ENCODE measurements at places on chromosomes 13 and 19.

- no peak for DNase-seq
Measured at GRCh38 chr13:74921326-74921725, 560.6 kb downstream of the TBC1D4 start.

GRCh38 chr13:39779337-39780265 is 124.1 kb downstream of the COG6 start:
- no peak for DNase-seq

- DNase-seq = no peak
Measured at GRCh38 chr13:35478271-35479037, 2.0 kb upstream of the MAB21L1 start.

- no peak for DNase-seq
Measured at GRCh38 chr13:46620471-46620870, 67.5 kb downstream of the LRCH1 start.

DNA sequence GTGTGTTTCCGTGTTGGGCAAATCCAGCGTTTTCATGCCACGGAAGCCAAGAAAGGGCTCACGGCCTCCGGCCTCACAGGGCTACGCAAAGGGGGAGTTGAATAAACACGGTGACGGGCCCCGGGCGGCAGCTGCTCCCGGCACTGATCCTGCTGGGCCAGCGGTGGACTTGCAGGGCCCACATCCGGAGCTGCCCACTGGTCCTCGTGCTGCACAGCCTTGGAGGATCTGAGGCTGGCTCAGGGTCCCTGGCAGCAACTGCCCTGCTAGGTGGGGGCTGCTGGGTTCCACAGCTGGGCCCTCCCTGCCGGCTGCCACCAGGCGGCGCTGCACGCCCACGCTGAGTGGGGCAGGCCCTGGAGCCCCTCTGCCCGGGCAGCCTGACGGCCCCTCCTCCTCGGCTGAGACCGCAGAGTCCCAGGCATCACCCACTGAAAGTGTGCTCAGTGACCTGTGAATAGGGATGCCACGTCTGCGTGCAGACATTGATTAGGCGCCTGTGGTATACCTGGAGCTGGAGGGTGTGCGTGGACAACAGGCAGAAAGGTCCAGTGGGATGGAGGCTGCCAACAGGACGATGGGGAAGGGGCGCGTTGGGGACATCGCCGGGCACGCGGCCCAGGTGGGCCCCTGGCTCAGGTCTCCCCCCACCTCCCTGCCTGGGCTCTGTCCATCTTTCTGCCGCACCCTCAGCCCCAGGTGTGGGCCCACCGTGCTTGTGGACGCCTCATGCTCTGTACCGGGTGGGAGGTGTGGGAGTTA is 5.3 kb upstream of the HCN2 start:
- DNase-seq = peak; percentile 68

DNA sequence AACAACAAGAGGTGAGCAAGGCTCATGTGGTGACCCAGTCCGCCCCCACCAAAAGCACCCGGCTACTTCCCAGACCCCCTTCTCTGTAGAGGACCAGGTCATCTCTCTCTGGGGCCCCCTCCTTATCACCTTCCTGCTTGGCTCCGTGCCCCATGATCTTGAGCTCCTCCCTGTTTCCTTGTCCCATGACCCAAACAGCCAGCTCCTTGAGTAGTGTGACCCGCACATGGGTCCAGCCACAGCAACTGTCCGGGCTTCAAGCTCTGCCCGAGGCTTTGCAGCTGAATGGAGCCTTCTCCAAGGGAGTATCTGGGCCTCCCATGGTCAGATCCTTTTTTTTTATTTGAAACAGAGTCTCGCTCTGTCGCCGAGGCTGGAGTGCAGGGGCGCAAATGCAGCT is 61.8 kb downstream of the MYO9B start:
- DNase-seq = no peak

DNA sequence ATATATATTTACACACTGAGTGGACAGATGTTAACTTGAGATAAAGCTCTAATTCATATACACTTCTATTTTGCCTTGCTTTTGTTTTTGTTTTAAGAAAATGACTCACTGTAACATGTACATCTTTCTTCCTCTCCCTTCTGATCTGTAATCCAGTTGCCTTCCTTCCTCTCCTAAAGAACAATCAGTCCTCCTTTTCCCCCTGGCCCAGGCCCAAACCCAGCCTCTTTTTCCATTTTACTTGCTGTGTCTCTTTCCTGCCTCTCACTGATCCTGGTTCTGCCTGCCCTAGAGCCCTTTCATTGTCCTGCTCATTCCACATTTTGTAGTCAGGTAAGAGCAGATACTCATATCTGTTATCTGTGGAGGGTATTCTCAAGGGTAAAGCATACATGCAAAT is 50.8 kb downstream of the ZAR1L start:
- DNase-seq = no peak

DNA sequence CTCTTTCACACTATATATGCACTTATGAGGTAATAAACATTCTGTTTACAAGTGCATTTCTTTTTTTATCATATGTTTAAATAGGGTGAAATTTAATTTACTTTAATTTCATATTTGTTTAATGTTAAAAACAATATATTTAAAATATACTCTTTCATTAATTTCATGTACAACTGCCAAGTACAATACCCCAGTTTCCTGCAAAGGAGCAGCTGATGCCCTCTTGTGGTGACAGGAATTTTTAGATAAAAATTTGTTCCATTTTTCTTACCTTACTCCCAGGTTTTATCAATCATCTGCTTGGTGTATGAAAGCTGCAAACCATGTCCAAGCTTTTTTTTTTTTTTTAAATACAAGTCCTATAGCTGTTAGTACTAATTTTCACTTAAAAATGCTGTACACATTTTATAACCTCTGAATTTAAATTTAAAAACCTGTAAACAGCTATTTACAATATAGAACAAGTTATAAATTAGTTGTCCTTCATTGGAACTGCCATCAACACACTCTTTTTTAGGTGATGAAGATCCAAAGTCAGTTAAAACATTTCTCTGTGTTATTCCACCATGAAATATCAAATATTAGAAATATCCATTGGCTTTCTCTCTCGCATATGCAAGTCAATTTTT is 4.9 kb downstream of the PCDH20 start:
- DNase-seq = no peak

DNA sequence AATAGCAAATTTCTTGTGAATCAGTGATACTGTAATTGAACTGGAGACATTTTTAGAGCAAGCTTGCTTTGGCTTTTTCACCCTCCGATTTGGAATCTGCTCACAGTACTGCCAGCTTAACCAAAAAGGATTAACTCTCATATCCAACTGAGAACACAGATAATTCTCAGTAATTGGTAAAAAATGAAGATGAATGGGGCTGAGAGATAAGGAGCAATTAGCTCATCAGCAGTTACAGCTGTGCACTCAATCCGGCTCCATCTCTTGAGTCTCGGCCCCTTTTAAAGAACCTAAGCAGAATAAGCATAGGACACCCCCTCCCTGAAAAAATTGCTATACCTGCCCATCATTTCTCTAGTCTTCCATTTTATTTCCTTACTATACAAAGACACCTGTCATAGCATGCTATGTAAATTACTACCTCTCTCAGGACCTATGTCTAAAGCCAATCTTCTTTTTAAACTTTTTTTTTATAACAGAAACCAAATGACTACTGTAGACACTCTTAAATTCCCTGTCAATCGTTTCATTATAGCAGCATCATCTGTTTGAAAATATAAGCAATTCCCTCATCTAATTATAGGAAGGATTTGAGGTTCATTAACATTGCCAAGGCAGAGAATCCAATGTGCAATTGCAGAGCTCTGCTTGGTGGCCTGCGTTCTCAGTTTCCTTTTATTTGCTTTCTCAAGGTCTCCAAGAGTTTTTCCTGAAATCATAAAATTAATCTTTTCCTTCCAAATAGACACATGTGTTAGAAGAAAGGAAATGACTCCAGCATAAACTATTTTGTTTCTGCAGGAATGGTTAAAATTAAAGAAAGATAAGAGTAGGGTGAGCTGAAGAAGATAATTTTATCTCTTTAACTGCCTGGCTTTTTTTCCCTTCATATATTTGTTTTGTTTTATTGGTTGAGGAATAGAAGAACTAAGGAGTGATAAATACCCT is 242.1 kb downstream of the DACH1 start:
- no peak for DNase-seq

DNA sequence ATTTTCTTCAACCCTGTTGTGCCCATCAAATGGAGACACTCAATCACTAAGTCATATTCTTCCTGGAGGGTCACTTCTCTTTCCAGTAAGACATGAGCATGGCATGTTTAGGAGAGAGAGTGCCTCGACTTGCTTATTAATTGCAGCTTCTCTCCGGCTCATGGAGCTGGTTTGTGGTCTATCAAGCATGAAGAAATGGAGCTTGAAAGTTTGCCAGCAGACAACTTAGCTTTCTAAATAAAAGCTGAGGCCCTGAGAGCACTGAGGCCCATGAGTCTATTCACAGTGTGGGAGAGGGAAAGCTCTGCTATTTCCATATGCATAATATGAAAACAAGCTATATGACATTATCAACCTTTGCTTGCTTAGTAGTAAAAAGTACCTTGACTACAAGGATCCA is 378.5 kb downstream of the FGF9 start:
- DNase-seq = no peak

DNA sequence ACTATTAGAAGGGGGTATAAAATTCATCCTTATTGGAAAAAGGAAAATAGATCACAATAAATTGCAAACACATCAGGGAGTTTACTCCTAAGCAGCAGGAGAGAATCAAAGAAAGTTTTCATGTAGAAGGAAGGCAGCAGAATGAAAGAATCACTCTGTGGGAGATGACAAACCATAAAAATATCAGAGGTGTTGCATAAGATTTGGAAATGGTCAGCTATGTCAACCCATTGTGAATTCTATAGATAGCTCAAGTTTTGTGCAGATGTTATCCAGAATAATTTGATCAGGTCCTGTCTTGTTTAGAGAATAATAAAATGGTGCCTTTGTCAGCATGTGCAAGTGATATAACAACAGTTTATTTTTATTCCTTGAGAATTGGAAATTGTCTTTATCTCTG is 622.4 kb downstream of the DCT start:
- DNase-seq = no peak

GRCh38 chr13:110698689-110699088 is 7.2 kb downstream of the CARS2 start:
- DNase-seq = no peak

- DNase-seq = no peak
Measured at GRCh38 chr13:109723046-109723445, 63.3 kb downstream of the IRS2 start.

DNA sequence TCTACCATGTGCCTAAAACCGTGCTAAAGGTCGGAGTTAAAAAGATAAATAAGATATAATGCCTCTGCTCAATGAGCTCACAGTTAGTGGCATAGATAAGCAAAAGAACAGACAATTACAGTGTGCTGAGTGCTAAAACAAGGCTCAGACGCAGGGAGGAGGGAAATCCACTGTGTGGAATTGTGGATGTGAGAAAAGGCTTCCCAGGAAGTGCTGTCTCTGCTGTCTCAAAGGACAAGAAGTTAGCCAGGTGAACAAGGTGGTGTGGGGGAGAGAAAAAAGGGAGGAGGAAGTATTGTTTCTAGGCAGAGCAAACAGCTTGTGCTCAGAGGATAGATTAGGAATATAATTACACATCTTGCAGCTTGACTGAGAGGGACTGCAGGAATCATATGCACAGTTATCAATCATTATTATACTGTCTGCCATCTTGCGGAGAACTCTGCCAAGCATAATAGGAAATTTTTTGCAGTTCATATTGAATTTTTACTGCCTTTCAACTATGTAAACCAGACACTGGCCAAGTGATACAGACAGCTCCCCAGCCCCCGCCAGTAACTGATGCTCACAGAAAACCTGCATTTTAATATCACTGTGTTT is 9.3 kb downstream of the C13orf42 start:
- DNase-seq = no peak

GRCh38 chr13:53382008-53382407 is 353.4 kb downstream of the OLFM4 start:
- DNase-seq = no peak

DNA sequence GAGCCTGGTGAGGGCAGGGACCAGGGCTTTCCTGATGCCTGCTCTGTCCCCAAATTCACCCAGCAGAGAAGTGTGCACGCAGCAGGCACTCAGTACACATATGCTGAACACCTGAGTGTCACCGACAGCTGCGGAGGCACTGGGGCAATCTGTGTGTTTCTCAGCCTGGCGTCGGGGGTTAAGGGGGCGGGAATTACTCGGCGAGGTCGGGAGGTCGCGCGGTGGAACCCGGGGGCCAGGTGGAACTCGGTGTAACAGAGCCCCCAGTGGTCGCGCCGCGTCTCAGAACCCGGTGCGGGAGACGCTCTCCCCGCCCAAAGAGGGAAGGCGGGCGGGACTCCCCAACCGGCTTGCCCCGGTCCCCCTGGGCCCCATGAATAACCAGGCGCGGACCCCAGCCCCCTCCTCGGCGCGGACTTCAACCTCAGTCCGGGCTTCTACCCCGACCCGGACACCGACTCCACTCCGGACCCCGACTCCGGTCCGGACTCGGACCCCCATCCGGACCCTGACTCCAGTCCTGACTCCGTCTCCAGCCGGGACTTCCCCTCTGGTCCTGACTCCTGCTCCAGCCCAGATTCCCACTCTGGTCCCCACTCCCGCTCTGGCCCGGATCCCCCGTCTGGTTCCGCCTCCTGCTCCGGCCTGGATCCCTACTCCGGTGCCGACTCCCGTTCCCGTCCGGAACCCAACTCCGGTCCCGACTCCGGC is at the start of gene SELENOV:
TSS of gene SELENOV (plus strand) at position 300 of the 711 bp plus-strand sequence. CDS start at position 374, 74 bp downstream.
- DNase-seq = no peak

DNA sequence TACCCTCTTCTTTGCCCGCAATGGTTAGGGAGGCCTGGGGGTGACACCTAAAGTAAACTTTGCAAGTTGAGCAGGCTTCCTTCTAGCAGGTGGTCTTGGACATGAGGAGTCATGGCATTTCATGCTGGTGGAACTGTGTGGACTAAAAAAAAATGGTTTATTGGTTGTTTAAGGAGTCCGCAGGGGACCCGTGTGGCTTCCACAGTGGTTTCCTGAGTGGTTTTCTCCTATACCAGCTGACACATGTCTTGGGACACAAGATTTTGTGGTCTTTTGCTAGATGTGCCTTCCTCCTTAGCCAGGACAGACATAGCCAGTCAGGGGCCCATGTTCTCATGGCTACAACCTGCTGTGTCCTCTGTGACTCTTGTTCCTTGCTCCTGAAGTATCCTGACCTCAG is 1.5 kb downstream of the ZNF543 start:
- no peak for DNase-seq

DNA sequence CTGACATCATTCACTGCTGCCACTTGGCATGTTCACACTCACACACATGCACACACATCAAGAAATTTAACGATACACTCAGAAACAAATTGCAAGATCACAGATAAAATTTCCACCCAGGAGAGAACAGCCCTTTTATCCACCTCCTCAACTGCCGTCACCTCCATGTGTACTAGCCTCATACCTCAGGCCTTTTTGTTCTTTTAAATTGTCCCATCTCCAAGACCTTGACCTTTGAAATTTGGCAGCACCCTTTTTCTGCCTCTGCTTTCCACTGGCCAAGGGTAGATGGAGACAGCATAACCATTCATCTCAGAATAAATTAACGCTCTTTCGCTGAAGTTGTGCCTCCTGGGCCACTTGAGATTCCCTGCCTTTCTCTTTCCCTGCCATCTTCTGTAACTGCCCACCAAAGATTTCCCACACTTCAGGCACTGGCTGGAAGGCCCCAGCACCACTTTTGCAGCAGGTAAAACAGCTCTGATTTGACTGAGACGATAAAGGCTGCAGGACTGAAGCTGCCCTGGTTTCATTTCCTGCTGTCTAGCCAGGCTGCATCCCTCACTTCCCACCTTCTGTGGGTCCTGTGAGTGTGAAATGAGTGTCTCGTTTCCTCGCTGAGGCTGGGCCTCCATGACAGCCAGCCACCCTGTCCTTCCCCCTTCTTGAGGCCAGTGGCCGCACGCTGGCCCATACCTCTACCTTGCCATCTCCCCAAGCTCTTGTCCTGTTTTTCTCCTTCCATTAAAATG is 39.3 kb downstream of the MBNL2 start:
- DNase-seq = no peak

- no peak for DNase-seq
Measured at GRCh38 chr13:47859165-47859564, 141.9 kb downstream of the SUCLA2 start.
